ENCODE measurements at places on chromosomes 1 and 21.

- DNase-seq, result no peak
Measured at GRCh38 chr1:41981796-41982195, 63.1 kb upstream of the HIVEP3 start.

DNA sequence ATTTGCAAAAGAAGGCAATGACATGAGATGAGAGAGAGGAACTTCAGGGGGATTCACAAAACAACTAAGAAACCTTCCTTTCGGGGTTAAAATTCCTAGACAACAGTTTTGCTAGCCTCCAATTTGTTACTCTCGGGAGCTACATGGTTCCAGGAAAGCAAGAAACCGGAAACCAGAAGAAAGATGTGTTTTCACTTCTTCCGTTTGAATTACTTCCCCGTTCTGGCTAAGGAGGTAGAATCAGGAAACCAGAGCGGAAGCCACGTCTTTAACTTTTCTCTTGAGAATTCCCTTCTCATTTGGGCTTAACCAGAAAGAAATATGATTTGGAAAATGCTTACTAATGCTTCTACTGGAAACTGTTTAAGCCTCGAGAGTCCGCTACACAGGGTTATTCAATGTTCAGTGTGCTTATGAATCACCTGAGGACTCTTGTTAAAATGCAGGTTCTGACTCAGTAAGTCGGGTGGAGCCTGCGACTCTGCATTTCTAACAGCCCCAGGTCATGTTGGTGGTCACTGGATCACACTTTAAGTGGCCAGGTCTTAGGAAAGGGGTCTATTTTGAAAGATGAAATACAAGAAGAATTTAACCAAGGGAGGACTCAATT is 43.5 kb upstream of the MCOLN3 start:
- no peak for DNase-seq

- DNase-seq, result no peak
Measured at GRCh38 chr1:85330214-85330631, 53.8 kb upstream of the BCL10 start.

DNA sequence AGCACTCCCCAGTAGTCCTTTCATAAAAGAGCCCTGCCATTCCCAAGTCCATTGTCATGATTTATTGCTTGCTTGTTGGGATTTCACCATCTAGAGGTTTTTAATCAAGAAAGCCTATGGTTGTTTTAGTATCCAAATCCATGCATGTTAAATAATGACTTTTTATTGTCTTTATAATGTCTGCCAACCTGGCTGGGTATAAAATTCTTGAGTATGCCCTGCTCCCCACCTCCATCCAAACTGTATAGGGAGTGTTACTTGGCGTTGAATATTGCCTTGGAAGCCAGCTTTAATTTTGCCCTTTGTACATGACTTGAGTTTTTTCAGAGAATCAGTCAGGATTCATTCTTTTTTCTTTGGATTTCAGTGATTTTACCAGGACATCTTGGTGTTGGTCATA is 44.2 kb downstream of the DISC1 start:
- DNase-seq, result no peak

- no peak for DNase-seq
Measured at GRCh38 chr1:70392626-70393025, 18.4 kb upstream of the CTH start.

GRCh38 chr1:81824759-81825158 is 24.0 kb downstream of the ADGRL2 start:
- DNase-seq, result no peak

- DNase-seq, result no peak
Measured at GRCh38 chr1:76868154-76868882, 1.0 kb downstream of the ST6GALNAC5 start.

- no peak for DNase-seq
Measured at GRCh38 chr1:30689901-30690645, 33.3 kb downstream of the MATN1 start.

- no peak for DNase-seq
Measured at GRCh38 chr21:46159841-46160656, 4.7 kb upstream of the FTCD start.

GRCh38 chr1:54745864-54746263 is 18.5 kb downstream of the PARS2 start:
- no peak for DNase-seq

- no peak for DNase-seq
Measured at GRCh38 chr1:205071801-205072200, 12.5 kb downstream of the TMEM81 start.

DNA sequence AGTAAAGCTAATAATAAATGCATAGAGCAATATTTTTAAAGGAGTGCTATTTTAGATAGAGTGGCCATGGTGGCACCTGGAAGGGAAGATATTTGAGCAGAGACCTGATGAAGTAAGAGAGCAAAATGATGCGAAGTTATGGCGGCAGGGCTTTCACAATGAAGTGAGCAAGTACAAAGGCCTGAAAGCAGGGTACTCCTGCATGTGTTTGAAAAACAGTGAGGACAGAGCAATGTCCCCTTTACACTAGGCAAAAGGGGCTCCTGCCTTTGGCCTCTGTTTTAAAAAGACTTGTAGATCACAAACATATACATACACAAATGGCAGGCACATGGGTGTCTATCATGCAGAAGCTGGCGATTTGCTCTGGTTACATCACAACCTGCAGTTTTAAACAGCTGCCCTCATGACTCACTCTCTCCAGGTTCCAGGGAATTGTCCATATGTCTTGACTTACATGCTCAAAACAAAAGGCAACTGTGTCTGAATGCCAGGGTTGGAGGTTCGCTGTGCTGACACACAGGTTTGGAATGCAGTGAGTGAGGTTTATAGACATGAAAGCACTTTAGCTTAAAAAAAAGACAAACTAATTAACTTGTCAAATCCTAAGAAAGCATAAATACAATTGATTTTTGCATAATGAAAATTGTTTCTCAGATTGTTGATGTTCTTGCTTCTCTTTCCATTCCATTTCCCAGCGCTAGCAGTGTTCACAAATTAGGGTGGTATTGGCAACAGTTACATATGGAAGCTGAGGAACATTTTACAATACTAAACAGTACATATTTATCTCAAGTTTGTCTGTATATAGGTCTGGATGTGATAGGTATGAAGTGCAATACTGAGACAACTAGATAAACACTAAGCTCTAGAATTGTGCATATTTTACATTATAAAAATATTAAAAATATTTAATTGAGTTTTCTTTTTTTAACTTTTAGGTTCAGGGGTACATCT is 313.9 kb downstream of the BARHL2 start:
- DNase-seq, result no peak

All from activated CD4-positive, alpha-beta T cell treated with anti-CD3 and anti-CD28 coated beads for 24 hours (primary cell).